ENCODE measurements at places on chromosomes 11 and 22. TPM values are rescaled to one million over a fixed set of nuclear protein-coding genes. Genes with fewer than 3 reads are reported as not detected.

Gene YPEL4
- 0.79 TPM for total RNA-seq

Gene FXYD2
- not detected for total RNA-seq

Gene TREH
- not detected for total RNA-seq

Gene TRIM6
- 2.9 TPM for total RNA-seq

Gene ACRV1
- not detected for total RNA-seq

Gene ZNF280B
- under 0.01 TPM for total RNA-seq

Gene CFAP300
- total RNA-seq, result 7.8 TPM

Gene SEPTIN5
- total RNA-seq, result 25.6 TPM

Gene TMEM121B
- under 0.01 TPM for total RNA-seq

Gene GGT1
- total RNA-seq, result 0.79 TPM

Gene TTC36
- total RNA-seq, result 0.26 TPM

Gene PNPLA2
- 35.0 TPM for total RNA-seq

Gene GRM5
- 0.06 TPM for total RNA-seq

Gene NXF1
- 15.5 TPM for total RNA-seq

Gene CNGA4
- total RNA-seq, result 0.06 TPM

Gene FBLN1
- total RNA-seq, result 26.6 TPM

Gene TMPRSS5
- under 0.01 TPM for total RNA-seq

Gene MS4A13
- not detected for total RNA-seq

Gene GAL
- total RNA-seq, result not detected

Gene INS
- not detected for total RNA-seq

Gene BTG4
- not detected for total RNA-seq

Gene OR5B21
- total RNA-seq, result not detected

Gene PANX3
- total RNA-seq, result not detected

Gene NFAM1
- total RNA-seq, result under 0.01 TPM

Gene SWAP70
- 54.2 TPM for total RNA-seq

Gene POU2AF1
- total RNA-seq, result not detected

Gene SHISA8
- not detected for total RNA-seq

Gene DBX1
- total RNA-seq, result not detected

Gene KRTAP5-10
- total RNA-seq, result not detected

Gene MUC6
- not detected for total RNA-seq

Gene TSPAN18
- 0.92 TPM for total RNA-seq

Gene CCDC88B
- 4.3 TPM for total RNA-seq

Gene BEST1
- 1.2 TPM for total RNA-seq

Gene EWSR1
- 136 TPM for total RNA-seq

Gene CALCA
- total RNA-seq, result not detected

Gene OR4D5
- not detected for total RNA-seq

Gene OR11H1
- not detected for total RNA-seq

Gene DEFB131B
- not detected for total RNA-seq

Gene CAPN5
- total RNA-seq, result 28.3 TPM

Gene PRAME
- total RNA-seq, result 0.06 TPM

Gene C11orf42
- not detected for total RNA-seq

Gene NPAS4
- total RNA-seq, result not detected

Gene ACTN3
- total RNA-seq, result not detected

Gene ENTHD1
- not detected for total RNA-seq

Gene PNPLA5
- not detected for total RNA-seq

Gene HTR3A
- not detected for total RNA-seq

Gene RAG2
- not detected for total RNA-seq

Gene FOLR1
- total RNA-seq, result not detected

Gene GSTT2B
- total RNA-seq, result 0.79 TPM

Gene THY1
- total RNA-seq, result 24.7 TPM

Gene PYGM
- total RNA-seq, result 1.3 TPM

Gene BUD13
- 13.7 TPM for total RNA-seq

Gene RCE1
- 8.9 TPM for total RNA-seq

Gene RIMBP3B
- 0.26 TPM for total RNA-seq

Gene CRYBB3
- total RNA-seq, result not detected

Gene TRIM49
- not detected for total RNA-seq

Gene DUSP8
- 0.40 TPM for total RNA-seq

Gene NAT10
- 16.5 TPM for total RNA-seq
